Fibroblast of pulmonary artery (primary cell): ENCODE measurements at places on chromosomes 3 and 15.

DNA sequence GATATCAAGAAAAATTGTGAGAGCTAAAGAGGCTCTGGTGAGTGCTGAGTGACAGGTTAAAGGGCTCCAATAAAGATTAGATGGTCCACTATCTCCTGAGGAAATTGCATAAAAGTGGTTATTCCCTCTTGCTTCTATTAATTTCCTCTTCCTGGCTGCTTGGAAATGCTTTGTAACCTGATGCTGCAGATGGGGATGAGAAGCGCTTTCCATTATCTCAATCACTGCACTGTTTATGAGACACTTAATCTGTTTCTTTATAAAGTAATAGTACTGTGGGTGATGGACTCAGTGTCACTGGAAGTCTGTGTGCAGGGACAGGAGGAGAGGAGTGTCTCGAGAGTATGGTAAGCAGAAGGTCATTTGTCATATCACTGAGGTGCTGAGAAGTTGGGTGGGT, 305.3 kb downstream of the EPHB1 start:
- no peak for DNase-seq

DNA sequence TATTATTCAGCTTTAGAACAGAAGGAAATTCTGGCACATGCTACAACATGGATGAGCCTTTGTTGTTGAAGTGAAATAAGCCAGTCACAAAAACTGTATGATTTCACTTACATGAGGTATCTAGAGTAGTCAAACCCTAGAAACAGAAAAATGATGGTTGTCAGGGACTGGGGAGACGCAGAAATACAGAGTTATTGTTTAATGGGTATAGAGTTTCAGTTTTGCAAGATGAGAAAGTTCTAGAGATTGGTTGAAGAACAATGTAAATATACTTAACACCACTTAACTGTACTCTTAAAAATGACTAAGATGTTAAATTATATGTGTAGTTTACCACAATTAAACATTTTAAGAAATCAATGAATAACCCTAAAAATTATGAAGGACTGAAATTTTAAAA, 15.8 kb downstream of the SPTSSB start:
- no peak for DNase-seq

DNA sequence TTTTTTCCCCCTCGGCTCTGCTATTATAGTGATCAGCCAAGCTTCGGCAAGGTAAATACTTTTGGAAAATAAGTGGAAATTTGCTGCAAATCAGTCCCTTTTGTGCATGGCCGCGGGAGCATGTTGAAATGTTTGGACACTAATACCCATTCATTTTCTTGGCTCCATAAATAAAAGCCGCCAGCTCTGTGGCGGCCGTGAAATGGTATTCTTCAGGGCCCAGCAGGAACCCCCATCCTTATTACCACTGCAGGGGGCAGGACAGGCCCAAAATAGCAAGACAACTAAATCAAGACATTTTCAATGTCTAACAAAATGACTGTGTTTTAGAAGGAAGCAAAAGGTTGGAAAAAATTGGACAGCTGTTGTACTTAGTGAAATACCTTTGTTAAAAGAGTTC, 362.3 kb downstream of the NR2F2 start:
- no peak for DNase-seq

DNA sequence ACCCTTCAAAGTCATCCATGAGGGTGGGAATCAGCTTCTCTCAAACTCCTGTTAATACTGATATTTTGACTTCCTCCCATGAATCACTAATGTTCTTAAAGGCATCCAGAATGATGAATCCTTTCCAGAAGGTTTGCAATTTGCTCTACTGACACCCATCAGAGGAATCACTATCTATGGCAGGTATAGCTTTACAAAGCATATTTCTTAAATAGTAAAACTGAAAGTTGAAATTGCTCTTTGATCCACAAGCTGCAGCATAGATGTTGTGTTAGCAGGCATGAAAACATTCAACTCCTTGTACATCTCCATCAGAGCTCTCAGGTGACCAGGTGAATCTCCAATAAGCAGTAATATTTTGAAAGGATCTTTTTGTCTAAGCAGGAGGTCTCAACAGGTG, 66.3 kb downstream of the B3GNT5 start:
- DNase-seq, result no peak

DNA sequence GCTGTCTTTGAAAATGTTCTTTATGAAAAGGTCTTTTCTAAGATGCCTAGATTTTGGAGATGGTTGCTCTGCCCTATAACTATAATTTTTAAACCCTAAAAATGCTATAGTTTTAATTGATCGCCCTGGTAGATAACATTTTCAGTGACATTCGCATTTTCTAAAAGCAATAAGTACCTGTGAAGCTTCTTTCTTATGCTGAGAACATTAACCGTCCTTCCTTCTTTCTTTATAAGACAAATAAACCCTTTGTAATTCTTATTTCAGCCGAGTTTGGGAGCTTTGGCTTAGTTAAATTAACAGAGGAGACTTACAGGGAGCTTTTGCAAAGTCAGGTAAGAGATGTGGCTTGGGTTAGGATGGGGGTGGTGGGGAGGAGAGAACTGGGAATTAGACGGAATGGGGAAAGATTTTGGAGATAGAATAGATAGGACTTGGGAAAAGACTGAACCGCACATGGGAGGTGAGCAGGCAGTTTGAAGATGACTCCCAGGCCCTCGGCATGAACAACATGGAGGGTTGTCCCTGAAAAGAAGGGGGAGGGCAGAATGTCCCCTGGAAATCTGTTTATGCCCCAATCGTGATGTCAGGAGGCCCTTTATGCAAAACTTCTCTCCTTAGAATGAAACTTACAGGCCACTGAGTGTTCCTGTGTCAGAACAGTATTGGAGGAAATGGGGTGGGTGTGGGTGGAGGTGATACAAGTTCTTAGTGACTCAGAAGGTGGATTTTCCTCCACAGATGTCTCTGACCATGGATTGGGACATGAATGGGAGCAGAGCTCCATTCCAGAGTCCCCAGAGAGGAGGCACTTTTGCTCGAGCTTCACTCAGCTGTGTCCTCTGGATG, 76.2 kb upstream of the LARS2 start:
- no peak for DNase-seq

DNA sequence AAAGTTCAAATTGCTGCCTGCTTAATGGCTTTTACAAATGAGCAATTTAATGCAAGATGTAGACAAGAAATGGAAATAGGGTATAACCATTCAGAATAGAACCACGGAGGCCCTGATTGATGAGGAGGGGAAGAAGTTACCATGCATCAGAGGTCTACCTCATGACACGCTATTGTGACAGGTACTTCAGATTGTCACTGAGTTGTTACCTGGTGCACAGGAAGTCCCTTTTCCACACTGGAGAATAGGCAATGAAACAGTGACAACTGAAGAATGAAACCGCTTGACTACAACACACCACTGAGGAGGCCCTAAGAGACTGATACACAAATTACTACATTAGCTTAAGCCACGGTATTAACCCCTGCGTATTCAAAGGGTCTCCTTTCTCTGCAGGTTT, 251.2 kb downstream of the RYR3 start:
- DNase-seq, result no peak

GRCh38 chr3:127011270-127011992, 28.5 kb downstream of the PLXNA1 start:
- DNase-seq, result peak; percentile 71

DNA sequence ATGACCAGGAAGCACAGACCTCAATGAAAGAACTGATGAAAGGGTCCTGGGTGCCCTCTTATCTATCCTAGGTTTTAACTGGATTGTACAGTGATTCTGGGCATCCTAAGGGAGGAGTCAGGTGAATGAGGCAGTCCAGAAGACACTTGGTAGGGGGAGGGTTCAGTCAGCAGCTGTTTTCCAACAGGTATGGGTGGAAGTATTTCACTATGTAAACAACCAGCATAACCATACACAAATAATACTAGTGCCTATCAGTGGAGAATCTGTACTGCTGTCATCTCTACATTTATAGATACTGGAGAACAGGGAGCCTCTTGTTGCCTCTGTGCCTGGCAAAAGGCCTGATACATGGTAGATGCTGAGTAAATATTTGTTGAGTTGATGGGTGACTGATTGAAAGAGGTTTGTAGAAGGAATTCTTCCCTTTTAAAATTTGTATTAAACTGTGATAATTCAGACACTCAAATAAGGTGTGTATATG, 328.5 kb downstream of the RBMS3 start:
- DNase-seq, result no peak

- no peak for DNase-seq
Observed at GRCh38 chr3:56927855-56928254, 126.1 kb upstream of the ARHGEF3 start.

DNA sequence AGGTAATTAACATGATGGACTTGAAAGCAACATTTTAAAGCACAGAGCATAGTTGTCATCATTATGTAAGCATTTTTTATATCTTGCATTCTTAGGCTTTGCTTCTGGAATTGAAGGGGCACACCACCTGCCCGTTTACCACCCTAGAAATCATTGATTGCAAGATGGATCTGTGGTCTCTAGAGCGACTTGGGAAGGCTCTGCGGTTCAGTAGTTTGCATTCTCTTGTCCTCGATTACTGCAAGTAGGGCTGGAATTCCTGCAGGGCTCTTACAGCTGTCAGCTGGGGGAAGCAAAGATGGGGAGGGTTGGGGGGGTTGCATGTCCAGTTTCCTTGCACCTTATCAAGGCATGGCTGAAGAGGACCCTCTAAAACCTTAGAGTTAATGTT, 56.7 kb upstream of the RNF7 start:
- DNase-seq, result no peak

DNA sequence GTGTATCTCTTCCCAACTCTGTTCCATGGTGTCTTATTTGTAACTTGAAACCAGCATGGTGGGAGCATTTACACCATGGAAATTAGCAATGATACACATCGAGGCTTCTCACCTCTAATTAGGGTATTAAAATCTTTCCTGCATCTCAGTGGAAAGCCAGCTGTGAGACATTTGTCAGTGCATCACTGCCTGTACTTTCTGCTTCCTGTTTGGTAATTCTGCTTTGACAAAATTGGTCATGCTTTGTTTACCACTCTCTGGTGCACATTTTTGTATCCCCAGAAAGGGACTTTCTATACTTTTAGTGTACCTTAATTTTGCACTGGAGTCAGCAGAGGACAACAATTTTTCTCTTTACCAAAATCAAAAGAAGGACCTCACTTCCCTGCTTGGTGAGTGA, 402.1 kb downstream of the PDCD6IP start:
- no peak for DNase-seq

DNA sequence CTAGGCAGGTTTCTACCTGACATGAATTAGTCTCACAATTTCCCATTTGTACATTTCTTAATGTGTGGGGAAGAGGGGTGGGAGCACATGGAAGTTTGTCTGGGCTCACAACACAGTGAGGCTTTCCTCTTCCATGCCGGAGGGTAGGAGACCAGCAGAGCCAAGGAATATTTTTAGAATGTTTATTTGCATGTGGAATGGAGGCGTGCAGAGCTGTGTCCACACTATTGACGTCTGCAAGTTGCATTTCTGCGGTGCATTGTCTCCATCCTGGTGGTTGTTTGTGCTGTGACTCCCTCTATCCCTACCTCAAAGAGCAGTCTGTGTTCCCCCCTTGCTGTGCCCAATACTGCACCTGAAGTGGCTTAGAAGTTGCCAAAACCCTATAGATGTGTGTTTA, 103.1 kb upstream of the LRTM1 start:
- no peak for DNase-seq

- no peak for DNase-seq
Observed at GRCh38 chr3:126423191-126424038, 28.7 kb downstream of the CFAP100 start.

GRCh38 chr15:57551715-57552677, 39.7 kb upstream of the MYZAP start:
- peak; percentile 90 for DNase-seq

DNA sequence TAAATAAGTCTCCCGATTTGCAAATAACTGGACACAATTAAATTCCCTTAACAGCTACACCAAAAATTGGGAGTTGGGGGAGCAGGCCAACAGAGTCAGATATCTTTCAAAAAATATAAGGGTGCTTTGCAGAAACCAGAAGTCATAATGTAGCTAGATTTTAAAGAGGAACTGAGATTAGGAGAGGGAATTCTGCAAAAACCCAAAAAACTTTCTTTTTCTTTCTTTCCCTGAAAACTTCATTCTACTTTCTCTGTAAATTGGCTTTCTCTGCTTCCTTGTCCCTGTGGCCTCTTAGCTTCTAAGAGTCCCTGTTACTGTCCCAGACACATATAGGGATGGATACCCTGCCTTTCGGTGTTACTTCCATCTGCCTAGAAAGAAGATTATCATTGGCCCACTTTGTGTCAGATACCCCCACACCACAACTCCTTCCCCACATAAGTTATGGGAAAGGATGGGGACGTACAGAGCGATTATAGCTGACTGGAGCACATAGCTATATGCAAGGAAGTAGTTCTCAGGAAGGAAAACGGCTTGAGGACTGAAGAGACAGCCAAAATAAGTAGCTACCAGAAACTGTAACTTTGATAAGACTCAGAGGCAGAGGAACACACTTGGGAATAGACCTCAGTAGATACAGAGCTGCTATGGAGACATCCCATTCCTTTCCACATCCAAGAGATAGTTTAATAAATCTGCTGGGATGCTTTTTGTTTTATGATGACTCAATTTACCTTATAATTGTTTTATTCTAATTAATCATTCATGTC, 129.1 kb upstream of the TGFBR2 start:
- no peak for DNase-seq

DNA sequence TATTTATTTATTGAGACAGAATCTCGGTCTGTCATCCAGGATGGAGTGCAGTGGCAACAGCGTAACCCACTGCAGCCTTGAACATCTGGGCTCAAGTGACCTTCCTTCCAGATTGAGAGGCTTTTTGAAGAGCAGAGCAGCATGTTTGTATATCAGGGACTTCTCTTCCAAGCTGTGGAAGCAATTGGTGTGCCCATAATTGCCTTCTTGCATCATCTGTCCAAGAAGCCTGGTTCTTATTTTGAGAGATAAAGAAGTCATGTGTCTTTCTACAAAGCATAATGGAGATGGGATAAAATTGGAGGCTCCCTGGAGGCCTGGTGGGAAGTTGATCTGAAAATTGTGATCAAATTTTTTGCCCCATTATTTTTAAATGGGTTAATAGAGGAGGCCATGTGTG, 183.8 kb upstream of the MCTP2 start:
- no peak for DNase-seq

DNA sequence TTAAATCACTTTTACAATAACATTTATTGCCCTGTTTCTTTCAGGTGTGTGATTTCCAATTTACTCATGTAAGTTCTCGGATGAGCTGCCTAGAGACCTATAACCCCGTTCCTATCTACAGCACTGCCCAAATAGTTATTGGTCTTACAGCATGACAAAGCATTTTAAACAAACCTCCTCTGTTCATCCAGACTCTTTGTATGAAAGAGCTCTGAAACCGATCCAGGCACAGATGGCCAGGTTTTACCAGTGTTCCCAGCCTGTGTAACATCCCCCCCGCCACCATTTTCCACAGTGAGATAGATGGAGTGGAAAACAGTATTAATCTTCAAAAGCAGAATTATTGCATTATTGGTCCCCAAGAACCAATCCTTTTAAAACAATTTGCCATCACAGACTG, 59.0 kb upstream of the SPTSSB start:
- DNase-seq, result no peak
